ENCODE measurements at places on chromosomes 12 and 14. TPM values are rescaled to one million over a fixed set of nuclear protein-coding genes. Genes with fewer than 3 reads are reported as not detected.

CCT2 gene
- 85.0 TPM for total RNA-seq

SLC4A8 gene
- 1.5 TPM for total RNA-seq

PZP gene
- total RNA-seq, result not detected

PCED1B gene
- 2.2 TPM for total RNA-seq

DNAJC22 gene
- total RNA-seq, result 37.0 TPM

ART4 gene
- total RNA-seq, result 1.9 TPM

LMNTD1 gene
- total RNA-seq, result not detected

CCDC91 gene
- 42.5 TPM for total RNA-seq

HRK gene
- 0.25 TPM for total RNA-seq

GPX2 gene
- total RNA-seq, result 288 TPM

KRAS gene
- total RNA-seq, result 62.7 TPM

FAIM2 gene
- 0.67 TPM for total RNA-seq

NGB gene
- not detected for total RNA-seq

DCP1B gene
- 10.1 TPM for total RNA-seq

INSM2 gene
- total RNA-seq, result not detected

ADSS1 gene
- total RNA-seq, result 6.0 TPM

NEUROD4 gene
- total RNA-seq, result not detected

AQP6 gene
- 0.54 TPM for total RNA-seq
